ENCODE measurements at places on chromosomes 6 and 20. TPM values are rescaled to one million over a fixed set of nuclear protein-coding genes. Genes with fewer than 3 reads are reported as not detected.

Gene TCF21
- 0.64 TPM for total RNA-seq

Gene SLC17A1
- total RNA-seq: 18.4 TPM

Gene XRN2
- total RNA-seq: 18.2 TPM

Gene TP53TG5
- total RNA-seq: not detected

Gene AIF1
- total RNA-seq: 6.7 TPM

Gene GPX5
- total RNA-seq: not detected

Gene PTPRK
- total RNA-seq: 54.5 TPM

- no peak for DNase-seq
These were observed 25.2 kb downstream of the ILRUN start for GRCh38 chr6:34671367-34671766.

GRCh38 chr20:5504061-5504739, 187.4 kb upstream of the PROKR2 start:
- no peak for DNase-seq

DNA sequence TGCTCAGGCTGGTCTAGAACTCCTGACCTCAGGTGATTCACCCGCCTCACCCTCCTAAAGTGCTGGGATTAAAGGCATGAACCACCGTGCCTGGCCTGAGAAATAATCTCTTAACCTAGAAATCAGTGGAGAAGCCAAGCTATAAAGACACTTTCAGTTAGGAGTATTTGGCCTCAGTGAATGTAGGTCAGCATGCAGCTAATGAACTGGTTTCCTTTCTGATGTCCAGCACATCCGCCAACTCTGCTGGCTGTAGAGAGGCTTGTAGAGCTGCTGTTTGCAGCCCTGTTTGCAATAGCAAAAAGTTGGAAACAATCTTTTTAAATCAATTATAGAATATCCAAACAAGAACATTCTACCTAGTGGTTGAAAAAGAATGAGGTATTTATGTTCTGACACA, 42.4 kb upstream of the ELOVL5 start:
- no peak for DNase-seq

DNA sequence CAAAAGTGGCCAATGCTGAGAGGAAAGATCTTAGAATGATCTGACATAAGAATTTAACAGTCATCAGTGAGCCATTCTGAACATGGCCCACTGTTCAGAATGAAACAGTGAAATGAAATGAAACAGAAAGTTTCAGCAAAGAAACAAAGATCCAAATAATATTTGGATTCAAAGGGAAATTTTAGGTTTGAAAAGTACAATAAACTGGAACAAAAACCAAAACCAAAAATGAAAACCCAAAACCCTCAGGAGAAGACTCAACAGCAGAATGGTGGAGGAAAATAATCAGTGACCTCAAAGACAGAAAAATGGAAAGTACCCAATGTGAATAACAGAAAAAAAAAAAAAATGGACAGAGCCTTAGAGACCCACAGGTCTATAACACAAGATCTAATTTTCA, 66.1 kb upstream of the EMILIN3 start:
- no peak for DNase-seq

DNA sequence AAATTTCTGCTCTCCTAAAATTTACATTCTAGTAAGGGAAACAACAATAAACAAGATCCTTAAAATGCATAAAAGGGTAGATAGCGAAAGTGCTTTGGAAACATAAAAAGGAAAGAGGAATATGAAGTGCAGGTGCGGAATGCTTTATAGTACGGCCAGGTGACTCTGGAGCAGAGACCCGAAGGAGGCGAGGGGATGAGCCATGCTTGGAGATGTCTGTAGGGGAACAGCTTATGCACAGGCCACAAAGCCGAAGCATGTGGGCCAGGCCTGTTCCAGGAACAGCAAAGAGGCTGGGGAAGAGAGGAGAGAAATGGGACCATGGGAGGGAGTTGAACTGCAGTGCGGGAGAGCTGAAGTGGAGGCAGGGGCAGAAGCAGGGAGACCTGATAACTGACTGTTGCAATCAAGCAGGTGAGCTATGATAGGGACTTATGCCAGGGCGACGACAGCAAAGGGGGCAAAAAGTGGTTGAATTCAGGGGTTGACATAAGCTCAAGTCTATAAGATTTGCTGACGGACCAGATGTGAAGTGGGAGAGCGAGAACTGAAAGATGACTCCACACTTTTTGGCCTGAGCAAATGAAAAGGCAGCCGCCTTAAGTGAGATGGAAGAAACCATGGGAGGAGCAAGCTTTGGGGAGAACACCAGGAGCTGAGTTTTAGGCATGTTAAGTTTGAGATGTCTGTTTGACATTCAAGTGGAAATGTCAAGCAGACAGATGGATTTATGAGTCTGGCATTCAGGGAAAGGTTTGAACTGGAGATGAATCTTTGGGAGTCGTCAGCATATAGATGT, 83.1 kb downstream of the CNBD2 start:
- no peak for DNase-seq

- DNase-seq: no peak
These were observed 228.3 kb downstream of the SLC35F1 start for GRCh38 chr6:118135371-118135770.

- peak; percentile 81 for DNase-seq
These were observed 120.1 kb upstream of the PTPN1 start for GRCh38 chr20:50389808-50390684.

- no peak for DNase-seq
These were observed 3.8 kb downstream of the IGF2R start for GRCh38 chr6:159972506-159973268.

DNA sequence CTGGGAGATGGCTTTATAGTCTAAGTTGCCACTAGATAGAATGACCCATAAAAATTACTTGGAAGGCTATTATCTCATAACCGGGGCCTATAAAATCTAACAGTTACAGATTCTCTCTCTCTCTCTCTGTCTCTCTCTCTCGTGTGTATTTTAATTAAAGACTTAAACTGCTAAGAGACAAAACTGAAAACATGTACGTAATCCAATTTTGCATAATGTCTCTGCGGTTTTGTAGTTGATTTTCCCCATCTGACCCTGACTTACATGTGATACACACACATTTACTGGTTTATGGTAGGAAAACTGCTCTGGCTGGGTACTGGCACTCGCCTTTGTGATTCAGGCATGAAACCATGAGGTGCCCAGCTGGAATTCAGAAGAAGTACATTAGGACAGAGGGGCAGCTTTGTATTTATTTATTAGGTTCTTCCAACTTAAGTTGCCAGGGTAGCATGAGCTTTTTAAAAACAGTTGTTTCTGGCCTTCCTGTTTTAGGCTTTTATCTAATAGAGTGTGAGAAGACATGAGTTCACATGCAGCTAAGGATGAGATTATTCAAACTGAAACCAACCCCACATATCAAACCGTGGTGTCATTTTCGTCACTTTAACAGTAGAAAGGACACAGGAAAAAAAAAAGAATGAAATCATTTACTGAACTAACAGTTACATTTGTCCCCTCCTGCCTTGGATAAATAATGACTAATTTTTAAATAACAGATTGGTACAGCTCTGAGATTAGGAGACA, 182.5 kb downstream of the GMPR start:
- DNase-seq: no peak

DNA sequence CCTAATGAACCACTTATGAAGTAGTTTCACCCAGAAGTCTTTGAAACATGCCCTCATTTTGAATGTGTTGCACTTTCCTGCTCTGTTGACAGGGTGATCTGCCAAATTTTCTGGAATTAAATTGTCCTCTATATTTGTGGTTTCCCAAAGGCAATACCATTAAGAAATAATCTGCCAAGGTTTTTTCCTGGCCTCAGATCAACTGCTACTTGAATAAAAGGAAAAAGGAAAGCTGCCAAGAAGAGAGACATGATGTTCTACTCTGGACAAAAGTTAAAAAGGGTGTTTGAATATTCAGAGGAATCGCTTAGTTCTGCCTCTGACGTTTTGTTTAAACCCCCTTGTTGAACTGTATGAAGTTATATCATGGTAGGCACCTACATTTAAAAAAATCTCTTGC, 37.4 kb upstream of the ARMH2 start:
- no peak for DNase-seq

DNA sequence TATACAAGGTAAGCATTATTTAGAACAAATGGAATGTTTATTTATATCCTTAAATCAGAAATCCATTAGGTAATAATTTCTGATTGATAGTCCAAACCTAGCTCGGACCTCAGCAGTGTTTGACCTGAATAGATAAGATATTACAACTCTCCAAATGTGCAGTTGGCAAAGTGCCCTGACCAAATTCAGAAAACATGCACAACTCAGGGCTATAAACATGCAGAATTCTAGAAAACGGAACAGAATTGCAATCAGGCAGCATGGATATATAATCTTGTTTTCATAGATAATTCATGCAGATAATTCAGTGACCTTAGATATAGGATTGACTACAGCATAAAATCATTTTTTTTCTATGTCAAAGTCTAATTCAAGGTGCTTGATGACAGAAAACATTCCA, 626.6 kb upstream of the CITED2 start:
- DNase-seq: no peak

DNA sequence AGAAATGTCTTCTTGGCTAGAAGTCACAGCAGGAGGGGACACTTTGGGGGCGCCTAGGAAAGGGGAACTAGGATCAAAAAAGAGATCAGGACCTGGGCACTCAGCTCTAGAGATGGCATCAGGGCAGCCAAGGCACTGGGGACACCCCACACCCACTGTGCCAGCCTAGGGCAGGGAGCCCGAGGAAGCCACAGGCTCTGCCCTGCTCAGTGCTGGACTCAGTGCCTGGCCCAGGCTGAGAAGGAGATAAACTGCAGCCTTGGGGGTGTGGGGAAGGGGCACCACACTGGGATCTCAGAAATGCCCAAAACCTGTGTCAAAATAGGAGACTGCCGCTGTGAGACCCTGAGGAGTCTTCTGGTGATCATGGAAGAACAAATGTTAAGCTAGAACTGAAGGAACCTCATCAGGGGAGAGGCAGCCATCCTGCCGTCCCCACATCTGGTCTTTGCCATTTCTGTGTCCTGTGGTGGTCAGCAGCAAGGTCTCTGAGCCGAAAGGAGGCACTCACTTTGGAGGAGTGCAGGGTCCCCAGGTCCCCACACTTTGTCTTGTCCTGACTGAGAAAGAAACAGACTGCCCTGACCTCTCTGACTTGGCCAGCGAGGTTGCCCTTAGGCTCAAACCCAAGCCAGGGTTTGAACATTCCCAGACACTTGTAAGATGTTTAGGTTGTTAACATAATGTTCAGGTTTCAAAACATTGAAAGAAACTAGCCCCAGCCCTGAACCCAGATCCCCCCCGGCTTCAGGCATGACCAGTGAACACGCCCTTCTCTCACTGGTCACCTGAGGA, 2.3 kb downstream of the ARFRP1 start:
- DNase-seq: peak; percentile 33

- DNase-seq: no peak
These were observed 25.9 kb downstream of the RIN2 start for GRCh38 chr20:19783966-19784401.
